Substantia nigra (tissue), 51 donors: ENCODE measurements at places on chromosomes 7 and 10.

DNA sequence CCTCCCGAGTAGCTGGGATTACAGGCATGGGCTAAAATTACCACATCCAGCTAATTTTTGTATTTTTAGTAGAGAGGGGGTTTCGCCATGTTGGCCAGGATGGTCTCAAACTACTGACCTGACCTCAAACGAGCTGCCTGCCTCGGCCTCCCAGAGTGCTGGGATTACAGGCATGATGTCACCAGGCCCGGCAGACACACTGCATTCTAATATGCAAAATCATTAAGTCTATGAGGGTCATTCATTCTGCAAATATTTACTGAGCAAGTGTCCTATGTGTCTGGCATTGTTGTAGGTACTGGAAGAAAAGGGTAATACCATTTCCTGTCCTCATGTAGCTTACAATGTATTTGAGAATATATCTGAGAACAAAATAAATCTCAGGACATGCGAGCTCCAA, 2.7 kb downstream of the PUS7 start:
- no peak for DNase-seq

DNA sequence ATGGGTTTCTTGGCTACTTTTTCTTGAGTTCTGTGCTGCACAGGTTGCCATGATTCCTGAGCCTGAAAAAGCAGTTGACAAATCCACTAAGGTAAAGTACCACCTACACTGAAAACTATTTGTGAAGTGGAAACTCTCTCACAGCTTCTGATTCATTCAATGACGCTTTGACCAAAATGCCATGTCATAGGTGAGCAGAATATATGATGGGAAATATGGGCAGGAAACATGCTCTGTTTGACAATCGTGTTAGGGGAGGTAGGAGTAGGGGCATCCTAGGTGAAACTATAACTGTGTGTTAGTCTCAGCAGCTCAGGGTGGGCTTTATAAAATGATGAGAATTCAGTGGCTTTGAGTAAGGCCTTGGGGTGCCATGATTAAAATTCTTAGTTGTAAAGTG, 69.6 kb upstream of the ELMO1 start:
- DNase-seq, result no peak

GRCh38 chr10:6518791-6519429, 61.2 kb downstream of the PRKCQ start:
- no peak for DNase-seq

GRCh38 chr7:20484356-20484755, 131.1 kb upstream of the ABCB5 start:
- DNase-seq, result no peak

DNA sequence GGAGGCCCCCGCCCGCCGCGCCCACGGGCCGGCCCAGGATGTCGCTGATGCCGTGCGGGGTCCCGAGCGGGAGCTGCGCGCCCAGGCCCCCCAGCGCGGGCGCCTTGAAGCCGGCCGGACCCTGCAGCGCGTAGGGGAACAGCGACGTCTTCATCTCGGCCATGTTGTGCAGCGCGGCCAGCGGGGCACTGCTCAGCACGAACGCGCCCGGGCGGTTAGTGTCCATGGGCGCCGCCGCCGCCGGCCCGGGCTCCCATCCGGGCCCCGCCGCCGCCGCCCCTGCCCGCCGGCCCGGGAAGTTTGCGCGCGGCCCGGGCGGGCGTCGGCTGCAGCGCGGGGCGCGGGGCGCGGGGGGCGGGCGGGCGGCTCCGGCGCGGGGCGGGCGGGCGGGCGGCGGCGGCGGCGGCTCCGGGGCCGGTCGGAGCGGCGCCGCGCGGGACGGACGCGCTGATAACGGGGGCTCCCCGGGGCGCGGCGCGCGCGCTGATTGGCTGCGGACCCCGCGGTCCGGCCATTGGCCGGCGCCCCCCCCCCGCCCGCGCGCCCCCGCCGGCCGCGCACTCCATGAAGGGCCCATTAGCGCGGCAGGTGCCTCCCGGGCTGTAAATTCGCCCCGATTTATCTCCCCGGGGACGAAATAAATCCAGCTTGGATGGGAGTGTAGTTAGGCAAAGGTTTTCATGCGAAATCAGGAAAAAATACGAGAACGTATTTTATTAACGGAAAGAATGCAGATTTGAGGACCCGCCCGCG, at the start of gene NKX6-2:
NKX6-2 (minus strand) TSS at position 425 of the 753 bp plus-strand sequence; CDS start at position 226, 199 bp downstream.
- peak; percentile 24 for DNase-seq

DNA sequence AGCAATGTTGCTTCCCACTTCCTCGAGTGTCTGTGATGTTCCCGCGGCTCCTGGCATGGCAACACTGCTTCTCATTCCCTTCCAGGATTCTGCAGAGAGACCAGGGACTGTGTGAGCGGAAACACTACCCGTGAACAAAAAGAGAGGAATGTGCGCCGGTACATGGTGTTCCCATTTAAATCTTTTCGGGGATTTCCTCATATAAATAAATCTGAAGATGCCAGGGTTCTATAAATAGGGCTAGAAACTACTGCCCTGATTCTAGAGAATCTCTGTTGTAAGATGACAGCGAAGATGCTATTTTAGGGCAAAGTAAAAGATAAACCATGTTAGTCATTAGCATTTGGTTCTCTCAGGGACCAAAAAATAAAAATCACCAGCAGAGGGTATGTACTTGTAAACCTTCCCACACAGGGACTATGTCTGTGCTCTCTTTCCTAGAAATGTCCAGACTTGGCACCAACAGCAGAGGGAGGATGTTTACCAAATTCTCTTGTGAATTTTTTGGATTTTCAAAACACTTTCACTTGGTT, 92.2 kb upstream of the DDC start:
- DNase-seq, result no peak

DNA sequence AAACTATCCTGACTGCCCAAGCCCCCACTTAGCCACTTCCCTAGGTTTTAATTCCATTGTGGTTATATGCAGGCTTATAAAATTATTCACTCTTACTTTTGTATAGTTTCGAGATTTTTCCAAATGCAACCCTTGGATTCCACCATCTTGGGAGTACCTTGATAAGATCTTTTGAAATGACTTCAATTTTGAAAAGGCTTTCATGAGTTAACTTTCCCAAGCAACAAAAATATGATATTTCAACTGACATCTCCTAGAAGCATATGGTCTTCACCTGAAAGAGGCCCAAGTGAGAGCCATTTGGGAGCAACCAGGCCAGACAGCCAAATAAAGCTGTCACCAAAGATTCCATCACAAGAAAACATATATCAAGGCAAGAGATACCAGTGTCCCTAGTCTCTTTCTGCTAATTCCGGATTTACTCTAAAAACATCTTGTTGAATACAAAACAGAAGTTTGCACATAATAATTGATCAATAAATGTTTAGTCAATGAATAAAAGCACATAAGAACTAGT, 1.7 kb upstream of the ST8SIA6 start:
- no peak for DNase-seq

GRCh38 chr10:70575486-70575873, 27.1 kb downstream of the PRF1 start:
- DNase-seq, result no peak

GRCh38 chr10:112732277-112732921, 217.6 kb upstream of the TCF7L2 start:
- no peak for DNase-seq

DNA sequence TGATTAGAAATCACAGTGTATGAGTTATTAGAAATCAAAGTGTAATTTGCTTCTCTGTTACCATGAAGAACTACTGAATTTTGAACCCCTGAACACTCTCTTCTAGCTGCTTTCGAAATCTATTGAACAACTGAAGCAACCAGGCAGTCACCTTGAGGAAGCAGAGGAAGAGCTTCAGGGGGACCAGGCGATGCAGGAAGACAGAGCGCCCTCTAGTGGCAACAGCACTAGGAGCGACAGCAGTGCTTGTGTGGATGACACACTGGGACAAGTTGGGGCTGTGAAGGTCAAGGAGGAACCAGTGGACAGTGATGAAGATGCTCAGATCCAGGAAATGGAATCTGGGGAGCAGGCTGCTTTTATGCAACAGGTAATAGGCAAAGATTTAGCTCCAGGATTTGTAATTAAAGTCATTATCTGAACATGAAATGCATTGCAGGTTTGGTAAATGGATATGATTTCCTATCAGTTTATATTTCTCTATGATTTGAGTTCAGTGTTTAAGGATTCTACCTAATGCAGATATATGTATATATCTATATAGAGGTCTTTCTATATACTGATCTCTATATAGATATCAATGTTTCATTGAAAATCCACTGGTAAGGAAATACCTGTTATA, 170.7 kb downstream of the HDAC9 start:
- DNase-seq, result peak; percentile 75

- DNase-seq, result no peak
Measured at GRCh38 chr10:4241724-4242345, 456.8 kb upstream of the KLF6 start.

- DNase-seq, result no peak
Measured at GRCh38 chr7:23598296-23598695, 1.1 kb downstream of the CCDC126 start.

DNA sequence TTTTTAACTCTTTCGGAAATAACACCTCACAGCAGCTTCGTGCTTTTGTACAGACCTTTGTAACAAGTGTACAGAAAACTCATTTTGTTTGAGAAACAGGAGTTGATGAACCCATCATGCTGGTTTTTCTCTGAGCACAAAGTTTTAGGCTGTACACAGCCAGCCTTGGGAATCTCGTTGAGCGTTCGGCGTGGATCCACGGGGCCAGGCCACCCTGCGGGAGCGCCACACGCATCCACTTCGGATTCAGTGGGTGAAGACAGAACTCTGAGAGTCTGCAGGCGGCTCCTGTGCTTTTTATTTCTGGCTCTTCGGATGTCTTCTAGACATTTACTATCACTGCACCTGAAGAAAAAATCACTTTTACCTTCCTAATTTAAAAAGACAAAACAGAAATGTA, 131.2 kb downstream of the SMURF1 start:
- DNase-seq, result no peak

- DNase-seq, result no peak
Measured at GRCh38 chr7:103540338-103540737, 94.3 kb upstream of the SLC26A5 start.

DNA sequence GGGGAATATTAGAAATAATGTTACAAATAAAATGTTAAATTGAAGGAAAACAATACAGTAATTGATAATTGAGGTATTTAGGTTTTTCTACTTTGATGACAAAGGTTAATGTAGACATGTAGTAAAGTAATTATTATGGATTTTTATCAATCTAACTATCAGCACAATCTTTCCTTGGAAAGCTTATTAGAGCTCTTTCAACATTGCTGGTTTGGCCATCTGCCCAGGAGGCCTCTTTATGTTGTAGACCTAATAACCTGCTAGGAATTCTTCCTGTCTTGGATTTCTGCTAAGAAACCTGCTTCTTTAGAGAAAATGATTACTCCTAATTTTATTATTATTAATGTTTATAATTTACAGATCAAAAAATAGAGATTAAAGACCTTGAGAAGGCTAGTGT, 78.9 kb downstream of the CHRM2 start:
- no peak for DNase-seq

DNA sequence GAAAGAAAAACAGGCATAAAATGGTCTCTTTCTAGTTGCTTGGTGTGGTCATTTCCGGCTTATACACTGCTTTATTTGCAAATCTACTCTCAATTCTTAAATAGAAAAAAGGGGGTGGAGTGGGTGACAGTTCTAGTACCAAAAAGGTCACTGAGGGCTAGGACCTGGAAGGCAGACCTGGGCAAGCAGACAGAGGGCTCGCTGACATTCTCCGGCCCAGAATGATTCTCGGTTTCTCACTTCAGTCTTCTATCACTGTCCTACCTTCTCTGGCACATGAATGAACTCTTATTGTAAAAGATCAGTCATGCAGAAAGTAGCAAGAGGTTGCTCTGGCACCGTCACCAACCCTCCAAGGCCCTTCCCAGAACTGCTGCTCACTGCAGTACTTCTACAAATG, 54.0 kb downstream of the MALSU1 start:
- DNase-seq, result no peak

GRCh38 chr7:1412322-1413261, 46.7 kb downstream of the MICALL2 start:
- peak; percentile 45 for DNase-seq

DNA sequence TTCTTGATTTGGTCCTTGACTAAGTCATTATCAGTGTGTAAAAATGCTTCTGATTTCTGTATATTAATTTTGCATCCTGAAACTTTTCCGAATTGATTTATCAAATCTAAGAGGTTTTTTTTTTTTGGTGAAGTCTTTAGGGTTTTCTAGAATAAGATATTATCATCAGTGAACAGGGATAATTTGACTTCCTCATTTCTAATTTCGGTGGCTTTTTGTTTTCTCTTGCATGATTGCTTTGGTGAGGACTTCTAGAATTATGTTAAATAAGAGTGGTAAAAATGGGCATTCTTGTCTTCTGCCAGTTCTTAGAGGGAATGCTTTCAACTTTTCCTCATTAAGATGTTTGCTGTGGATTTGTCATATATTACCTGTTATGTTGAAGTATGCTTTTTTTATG, 170.5 kb downstream of the CCDC7 start:
- DNase-seq, result no peak

- no peak for DNase-seq
Measured at GRCh38 chr7:51476026-51476425, 159.4 kb upstream of the COBL start.

- no peak for DNase-seq
Measured at GRCh38 chr10:129769381-129770116, 194.5 kb downstream of the EBF3 start.

DNA sequence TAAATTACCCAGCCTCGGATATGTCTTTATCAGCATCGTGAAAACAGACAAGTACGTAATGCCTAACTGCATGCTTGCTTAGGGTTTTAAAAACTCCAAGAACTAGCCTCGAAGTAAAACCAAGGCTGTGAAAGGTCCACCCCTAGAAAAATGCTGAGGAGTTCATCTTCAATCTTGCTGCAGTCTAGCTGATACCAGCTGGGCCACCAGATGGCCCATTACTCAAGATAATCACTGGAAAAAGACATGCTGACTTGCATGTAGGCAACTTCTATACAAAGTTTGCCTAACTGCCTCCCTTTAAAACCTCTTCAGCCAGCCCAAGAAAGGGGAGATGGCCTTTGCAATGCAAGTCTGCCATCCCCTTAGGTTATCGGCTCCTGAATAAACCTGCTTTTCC, 614.1 kb downstream of the GALNT17 start:
- no peak for DNase-seq

- DNase-seq, result peak; percentile 64
Measured at GRCh38 chr10:116756277-116756676, 13.9 kb upstream of the HSPA12A start.

DNA sequence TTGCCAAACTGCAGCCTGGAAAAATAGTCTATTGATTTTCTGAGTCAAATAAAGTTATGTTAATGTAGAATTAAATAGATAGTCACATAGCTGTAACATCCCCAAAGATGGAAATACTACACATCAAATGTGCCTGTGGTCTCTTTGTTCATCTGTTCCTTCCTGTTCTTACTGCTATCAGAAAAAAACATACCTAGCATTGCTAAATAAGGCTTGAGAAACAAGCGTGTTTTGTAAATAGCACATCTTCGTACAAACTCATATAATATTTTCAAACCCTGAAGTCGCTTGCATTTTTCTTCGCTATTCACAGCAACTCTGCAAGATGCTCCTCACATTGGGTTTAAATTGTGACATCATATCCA, 116.1 kb downstream of the KLF6 start:
- no peak for DNase-seq

DNA sequence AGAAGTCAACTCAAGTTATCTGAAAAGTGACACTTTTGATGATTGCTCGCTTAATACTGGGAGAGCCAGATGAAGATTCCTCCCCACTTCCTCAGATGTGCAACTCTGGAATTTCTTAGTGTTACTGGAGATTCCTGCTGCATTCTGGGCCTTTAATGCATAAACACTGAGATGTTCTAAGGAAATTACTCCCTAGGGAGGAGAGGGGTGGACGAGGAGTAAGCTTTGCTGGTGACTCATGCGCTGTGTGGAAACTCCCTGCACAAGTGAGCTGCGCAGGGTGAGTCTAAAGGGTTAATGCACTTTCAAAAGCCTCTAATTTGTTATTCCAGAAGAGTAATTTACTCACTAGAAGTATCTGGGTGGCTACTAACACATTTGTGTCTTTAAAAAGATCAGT, 46.3 kb downstream of the EGFR start:
- DNase-seq, result no peak
